ENCODE measurements at places on chromosomes 6 and 20. TPM values are rescaled to one million over a fixed set of nuclear protein-coding genes. Genes with fewer than 3 reads are reported as not detected.

DLL1 gene
- 30.5 TPM for polyA plus RNA-seq

LGSN gene
- 0.06 TPM for polyA plus RNA-seq

FGD2 gene
- 8.4 TPM for polyA plus RNA-seq

TMC2 gene
- 6.3 TPM for polyA plus RNA-seq

RBL1 gene
- polyA plus RNA-seq = 6.4 TPM

KCNK5 gene
- polyA plus RNA-seq = 4.8 TPM

OXT gene
- not detected for polyA plus RNA-seq

EHMT2 gene
- polyA plus RNA-seq = 125 TPM

CDH26 gene
- polyA plus RNA-seq = 1.7 TPM
